CD4-positive, CD25-positive, alpha-beta regulatory T cell (primary cell): ENCODE measurements at places on chromosomes 1 and 21.

DNA sequence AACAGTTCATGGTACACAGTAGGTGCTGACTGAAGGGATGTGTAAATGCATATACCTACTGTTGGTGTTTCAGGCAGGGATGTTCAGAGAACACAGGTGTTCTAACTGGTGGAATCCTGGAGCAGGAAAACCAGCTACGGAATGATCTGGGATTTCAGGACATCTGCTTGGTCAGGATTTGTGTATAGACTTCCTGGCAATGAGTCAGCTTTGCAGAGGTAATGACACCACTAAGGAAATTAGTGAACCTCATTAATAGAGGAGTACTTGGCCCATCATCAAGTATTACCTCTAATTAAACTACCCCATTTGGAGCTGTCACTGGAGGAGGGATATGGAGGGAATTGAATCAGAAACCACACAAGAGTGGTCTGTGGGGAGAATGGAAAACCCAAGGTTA is 7.3 kb downstream of the MRPL37 start:
- DNase-seq, result no peak

GRCh38 chr1:5966543-5967205 is 25.6 kb downstream of the NPHP4 start:
- no peak for DNase-seq

DNA sequence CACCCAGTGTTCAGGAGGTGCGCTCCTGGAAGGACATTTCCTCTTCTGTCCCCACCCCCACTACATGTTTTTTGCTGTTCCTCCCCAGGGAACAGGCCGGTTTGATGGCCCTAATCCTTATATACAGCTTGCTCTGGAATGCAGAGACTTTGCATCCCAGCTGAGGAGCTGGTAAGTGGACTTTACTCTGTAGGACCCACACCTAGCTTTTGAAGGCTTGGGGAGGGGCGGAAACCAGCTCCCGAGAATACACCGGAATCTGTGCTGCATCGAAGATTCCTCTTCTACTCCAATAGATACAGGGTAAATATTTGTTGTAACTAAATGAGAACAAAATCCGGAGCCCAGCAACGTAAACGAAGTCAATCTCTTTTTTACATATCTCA is 1.2 kb upstream of the CGN start:
- no peak for DNase-seq

GRCh38 chr1:218433744-218434143 is 88.6 kb downstream of the TGFB2 start:
- DNase-seq, result no peak

DNA sequence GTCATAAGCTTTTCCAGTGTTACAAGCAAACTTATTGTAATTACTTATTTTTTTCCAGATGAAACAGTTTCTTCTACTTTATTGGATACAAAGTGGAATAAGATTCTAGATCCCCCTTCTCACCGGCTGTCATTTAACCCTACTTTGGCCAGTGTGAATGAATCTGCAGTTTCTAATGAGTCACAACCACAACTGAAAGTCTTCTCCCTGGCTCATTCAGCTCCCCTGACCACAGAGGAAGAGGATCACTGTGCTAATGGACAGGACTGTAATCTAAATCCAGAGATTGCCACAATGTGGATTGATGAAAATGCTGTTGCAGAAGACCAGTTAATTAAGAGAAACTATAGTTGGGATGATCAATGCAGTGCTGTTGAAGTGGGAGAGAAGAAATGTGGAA is 95.5 kb downstream of the ZFYVE9 start:
- DNase-seq, result no peak

- DNase-seq, result no peak
Measured at GRCh38 chr1:183143576-183144315, 42.3 kb upstream of the LAMC2 start.

DNA sequence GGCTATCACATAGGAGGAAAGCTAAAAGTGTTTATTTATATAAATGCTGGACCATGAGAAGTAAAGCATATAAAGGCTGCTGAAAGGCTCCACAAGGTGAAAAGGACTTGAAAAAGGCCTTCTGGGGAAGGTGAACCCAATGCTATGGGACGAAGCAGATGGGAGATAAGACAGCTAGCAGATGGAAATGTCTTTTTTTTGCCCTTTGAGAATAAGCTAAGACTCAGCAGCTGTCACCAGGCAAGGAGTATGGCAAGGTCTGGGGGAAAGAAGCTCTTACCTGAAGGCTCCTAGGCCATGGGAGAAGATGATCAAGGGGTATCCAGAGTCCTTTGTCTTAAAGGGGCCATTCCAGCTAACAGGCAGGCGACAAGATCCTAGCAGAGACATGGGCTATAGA is 9.9 kb downstream of the PAFAH2 start:
- no peak for DNase-seq

DNA sequence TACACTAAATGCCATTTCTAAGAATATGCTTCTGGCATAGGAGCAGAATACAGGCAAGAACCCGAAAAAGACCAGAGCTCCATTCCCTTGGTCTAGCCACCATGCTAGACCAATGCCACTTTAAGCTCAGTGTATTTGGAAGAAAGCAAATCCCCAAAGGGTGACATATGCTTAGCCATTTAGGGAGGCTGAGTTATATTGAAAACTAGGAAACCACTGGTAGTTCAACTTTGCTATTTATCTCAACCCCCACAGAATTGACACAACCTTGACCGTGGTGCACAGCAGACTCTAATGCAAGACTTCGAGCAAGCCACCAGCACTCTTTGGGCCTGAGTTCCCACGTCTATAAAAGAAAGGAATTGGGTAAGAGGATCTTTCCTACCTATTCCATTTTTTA is 167.9 kb downstream of the ADSS2 start:
- no peak for DNase-seq

DNA sequence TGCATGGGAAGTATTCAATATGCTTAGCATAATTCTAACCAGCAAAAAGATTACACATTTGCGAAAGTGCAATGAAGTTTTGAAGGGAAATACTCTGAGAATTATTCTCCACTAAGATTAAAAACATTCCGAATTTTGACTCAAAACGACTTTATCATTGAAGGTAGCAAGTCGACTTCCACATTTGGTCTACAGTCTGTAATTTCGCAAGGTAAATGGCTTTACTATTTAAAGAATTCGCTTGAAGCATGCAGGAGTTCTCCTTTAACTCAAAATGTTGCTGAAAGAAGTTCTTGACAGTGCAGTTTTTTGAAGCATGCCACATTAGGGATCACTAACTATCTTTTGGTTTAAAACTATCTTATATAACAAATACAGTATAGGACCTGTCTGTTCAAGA is 161.0 kb upstream of the HP1BP3 start:
- no peak for DNase-seq

GRCh38 chr1:7232441-7233236 is 447.4 kb downstream of the CAMTA1 start:
- DNase-seq, result no peak

GRCh38 chr1:84442256-84442655 is 36.8 kb upstream of the RPF1 start:
- DNase-seq, result peak; percentile 92

- no peak for DNase-seq
Measured at GRCh38 chr1:188433425-188433824, 1604.7 kb downstream of the PLA2G4A start.

DNA sequence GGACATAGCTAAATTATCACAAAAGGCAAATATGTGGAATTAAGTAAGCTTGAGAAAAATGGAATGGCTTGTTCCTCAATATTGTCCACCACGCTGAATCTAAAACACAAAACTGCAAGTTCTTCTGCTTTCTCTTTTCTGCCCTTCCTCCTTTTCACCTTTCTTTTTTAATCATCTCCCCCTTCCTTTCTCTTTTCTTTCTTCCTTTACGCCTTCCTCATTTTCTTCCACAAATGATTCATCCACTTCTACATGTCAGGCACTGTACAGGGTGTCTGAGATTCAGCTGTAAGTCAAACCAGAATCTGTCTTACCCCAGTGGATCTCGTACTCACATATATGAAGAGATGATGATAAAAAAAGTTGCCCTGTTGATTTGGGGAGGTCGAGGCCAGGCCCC is 1182.5 kb downstream of the MRPL39 start:
- DNase-seq, result no peak

GRCh38 chr1:84888753-84889152 is 4.3 kb downstream of the LPAR3 start:
- no peak for DNase-seq
